ENCODE measurements at places on chromosomes 11 and 22. TPM values are rescaled to one million over a fixed set of nuclear protein-coding genes. Genes with fewer than 3 reads are reported as not detected.

The CRYBB3 gene
- 1.0 TPM for total RNA-seq

The OTOG gene
- total RNA-seq, result 0.78 TPM

The DLAT gene
- total RNA-seq, result 36.7 TPM

The CD3D gene
- not detected for total RNA-seq

The CCDC15 gene
- total RNA-seq, result 3.8 TPM

The OR2AT4 gene
- total RNA-seq, result not detected

The TSPO gene
- total RNA-seq, result 1.2 TPM

The SCGB1C1 gene
- not detected for total RNA-seq

The ARHGAP1 gene
- total RNA-seq, result 39.8 TPM

All from progenitor cell of endocrine pancreas (in vitro differentiated cells).